Fibroblast of gingiva (primary cell): ENCODE measurements at places on chromosomes 1 and 21.

GRCh38 chr1:30083800-30084464 lies 639.5 kb downstream of the MATN1 start:
- peak; percentile 33 for DNase-seq

DNA sequence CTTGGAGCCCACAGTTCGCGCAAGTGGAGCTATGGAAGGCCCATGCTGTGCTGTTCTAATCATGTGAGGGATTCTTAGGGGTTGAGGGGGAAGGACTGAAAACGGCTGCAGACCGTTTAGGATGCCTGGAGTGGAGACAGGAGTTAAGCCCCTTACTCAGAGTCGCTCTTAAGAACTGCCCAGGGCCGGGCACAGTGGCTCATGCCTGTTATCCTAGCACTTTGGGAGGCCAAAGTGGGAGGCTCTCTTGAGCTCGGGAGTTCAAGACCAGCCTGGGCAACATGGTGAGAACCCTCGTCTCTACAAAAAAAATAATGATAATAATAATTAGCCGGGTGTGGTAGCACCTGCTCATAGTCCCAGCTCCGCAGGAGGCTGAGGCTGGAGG lies 1.1 kb downstream of the ZNF672 start:
- no peak for DNase-seq

GRCh38 chr21:35561116-35561515 lies 499.2 kb downstream of the SETD4 start:
- no peak for DNase-seq

- no peak for DNase-seq
Measured at GRCh38 chr1:5916572-5917280, 75.5 kb downstream of the NPHP4 start.

GRCh38 chr21:44485254-44485793 lies 30.0 kb downstream of the LRRC3 start:
- DNase-seq: no peak

DNA sequence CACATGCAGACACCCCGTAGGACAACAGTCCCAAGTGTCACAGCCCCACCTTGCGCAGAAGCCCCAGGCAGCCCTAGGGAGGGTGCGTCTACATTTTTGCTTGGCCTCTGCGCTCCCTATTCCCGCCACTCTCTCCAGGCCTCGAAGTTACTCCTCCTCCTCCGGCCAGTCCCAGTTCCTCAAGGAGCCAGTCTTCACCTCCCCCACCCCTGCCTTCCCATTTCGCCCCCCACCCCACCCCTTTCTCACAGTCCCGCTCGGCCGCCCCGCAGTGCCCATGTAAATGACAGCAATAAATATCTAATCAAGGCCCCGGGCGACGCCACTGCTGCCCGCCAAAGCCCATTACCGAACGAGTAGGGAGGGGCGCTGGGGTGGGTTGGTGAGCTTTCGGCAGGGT lies 3.2 kb downstream of the DMBX1 start:
- DNase-seq: no peak

- DNase-seq: no peak
Measured at GRCh38 chr1:25447547-25447946, 16.9 kb downstream of the MACO1 start.

- DNase-seq: no peak
Measured at GRCh38 chr1:19672237-19672636, 7.6 kb downstream of the HTR6 start.

GRCh38 chr1:56821462-56821797 lies 2.2 kb upstream of the FYB2 start:
- no peak for DNase-seq

DNA sequence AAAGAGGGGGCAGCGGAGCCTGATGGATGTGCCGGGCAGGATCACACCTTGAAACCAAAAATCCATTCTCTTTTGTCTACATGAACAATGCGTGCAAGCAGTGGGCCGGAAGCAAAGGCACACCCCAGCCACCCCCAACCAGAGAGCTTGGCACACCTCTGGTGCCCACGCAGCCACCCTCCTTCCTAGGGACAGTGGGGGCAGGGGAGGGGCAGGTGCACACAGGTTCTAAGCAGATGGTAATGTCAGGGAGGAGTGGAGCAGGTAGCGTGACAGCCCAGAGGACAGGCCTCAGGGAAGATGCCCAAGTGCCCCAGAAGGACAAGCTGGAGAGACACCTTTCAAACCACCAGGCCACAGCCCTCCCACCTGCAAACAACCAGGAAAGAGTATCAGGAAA lies 36.5 kb downstream of the SYF2 start:
- no peak for DNase-seq

- peak; percentile 30 for DNase-seq
Measured at GRCh38 chr21:29763674-29764073, 176.1 kb downstream of the GRIK1 start.

DNA sequence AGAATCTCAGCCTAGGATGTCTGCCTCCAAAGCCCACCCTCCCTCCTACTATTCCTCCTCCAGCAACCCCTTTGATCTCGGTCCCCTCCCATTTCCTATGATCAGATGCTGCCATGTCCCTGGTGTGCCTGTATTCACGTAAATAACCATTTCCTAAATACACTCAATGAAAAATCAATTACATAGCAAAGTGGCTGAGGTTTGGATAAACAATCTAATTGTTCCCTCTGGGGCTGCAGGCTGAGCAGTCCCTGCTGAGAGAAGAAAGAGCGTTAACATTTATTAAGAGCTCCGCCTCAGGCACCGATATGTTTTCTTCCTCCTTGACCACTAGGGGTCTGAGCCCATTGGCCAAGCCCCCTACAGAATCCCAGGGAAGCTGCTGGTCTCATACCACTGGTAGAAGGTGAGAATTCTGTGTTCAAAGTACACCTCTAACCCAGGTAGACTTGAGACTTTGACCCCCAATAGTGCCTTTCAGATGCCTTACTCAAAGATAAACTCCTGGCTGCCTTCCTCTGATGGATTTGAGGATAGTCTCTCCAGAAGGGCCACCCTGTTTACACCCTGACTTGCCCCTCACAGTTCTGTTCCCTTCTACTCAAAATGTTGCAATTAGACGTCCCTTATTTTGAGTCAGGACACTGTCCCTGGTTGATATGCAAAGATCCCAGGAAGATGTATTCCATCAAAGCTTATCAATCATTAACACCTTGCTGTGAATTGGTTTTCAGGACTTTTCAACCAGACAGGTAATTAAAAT lies 33.9 kb upstream of the CAMK1G start:
- no peak for DNase-seq

- DNase-seq: no peak
Measured at GRCh38 chr1:8555582-8555981, 237.7 kb downstream of the SLC45A1 start.

- DNase-seq: peak; percentile 94
Measured at GRCh38 chr1:7299329-7299799, 471.7 kb upstream of the VAMP3 start.

DNA sequence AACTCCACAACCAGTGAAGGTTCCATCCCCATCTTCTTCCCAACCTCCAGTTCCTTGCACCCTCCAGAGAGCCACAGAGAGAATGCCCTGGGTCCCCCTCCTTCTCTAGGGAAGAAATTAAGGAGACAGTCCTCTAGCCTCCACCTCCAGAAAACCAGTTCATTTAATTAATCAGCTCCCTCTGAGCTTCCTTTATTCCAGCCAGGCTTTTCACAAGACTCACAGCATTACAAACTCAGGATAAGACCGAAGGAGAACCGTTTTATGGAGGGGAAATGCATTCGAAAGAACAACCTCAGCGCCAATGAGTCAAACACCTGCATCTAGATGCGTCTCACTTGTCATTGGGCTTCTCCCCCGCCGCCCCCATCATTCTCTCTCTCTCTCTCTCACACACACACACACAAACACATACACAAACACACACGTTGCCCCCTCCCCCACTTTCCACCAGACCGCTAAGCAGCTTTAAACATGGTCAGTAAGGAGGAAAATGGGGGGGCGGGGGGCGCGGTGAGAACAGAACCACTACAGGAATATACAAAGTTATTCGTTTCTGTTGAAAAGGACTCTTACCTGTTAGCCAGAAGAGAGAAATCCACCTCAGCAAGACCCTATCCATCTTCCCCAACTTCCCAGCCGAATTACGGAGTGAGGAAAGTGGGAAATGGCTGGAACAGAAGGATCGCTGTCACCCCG lies 544 bp downstream of the ILDR2 start:
- no peak for DNase-seq

DNA sequence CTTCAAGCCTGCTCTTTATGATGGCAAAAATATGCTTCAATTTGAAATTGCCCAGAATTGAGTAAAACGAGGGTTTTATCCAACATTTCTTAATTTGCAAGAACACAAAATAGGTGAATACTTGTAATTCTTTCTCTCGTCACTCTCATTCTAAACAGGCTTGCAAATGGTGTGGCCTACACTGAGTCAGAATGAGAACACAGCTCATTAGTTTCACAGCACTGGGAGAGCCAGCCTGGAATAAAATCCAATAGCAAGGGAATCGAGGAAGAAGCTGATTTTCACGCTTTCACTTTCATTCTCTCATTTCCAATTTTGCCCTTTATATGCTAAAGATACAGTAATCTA lies 537.5 kb downstream of the LTN1 start:
- DNase-seq: no peak

- peak; percentile 60 for DNase-seq
Measured at GRCh38 chr1:8205771-8206170, 112.1 kb upstream of the SLC45A1 start.

DNA sequence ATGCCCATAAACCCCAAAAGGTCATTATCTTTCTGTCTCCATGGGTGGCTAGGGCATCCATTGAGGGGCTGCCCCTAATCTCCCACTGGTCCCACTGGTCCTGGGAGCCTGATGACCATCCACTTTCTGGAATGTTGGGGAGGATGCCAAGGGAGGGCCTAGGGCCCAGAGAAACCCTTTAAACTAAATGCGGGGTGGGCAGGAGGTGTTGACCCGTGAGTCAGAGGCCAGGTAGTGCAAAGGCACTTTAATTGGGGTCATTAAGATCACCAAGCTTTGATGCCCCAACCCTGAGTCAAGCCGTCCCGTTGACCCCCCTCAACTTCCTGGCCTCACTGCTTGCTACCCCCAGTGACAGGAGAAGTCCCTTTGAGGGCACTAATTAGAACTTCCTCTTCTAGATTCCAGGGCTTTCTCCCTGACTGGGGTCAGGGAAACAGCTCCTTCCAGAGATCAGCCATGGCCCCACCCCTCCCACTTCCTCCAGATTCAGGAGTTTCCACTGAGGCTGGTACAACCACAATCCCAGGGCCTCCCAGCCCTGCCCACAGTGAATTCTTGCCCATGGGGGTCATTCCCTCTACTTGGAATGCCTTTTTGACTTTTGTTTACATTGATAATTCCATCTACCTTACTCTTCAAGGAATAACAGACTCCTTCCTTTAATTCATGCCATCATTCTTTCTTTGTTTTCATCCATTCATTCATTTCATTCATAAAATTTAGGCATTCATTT lies 15.5 kb upstream of the SERINC2 start:
- DNase-seq: no peak

DNA sequence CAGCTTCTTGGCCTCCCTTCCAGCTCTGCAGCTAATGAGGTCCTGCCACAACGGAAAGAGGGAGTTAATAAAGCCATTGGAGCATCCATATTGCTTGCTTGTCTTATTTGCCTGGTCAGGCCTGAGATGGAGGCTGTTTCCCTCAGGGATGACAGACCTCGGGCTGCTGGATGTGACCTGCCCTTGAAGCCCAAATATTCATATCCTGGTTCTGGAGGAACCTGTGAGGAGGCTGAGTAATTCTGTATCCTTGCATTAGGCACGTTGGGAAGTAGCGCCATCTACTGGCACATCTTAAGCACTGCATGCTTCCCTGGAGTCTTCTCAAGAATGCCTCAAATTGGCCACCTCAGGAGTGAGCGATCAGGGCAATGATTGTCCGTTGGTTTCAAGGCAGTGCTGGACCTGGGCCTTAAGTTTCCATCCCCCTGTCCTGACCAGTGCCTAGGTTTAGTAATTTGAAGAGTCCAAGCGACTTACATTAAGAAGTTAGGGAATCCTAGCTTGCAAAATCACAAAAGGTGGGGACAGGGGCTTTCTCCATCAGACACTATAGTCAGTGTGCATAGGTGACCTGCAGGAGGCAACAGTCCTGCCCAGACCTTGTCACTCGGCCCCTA lies 13.8 kb upstream of the NASP start:
- DNase-seq: peak; percentile 65

- no peak for DNase-seq
Measured at GRCh38 chr1:174812016-174812415, 187.7 kb upstream of the CACYBP start.

GRCh38 chr1:99069146-99069545 lies 64.5 kb upstream of the PLPPR5 start:
- no peak for DNase-seq

- DNase-seq: peak; percentile 69
Measured at GRCh38 chr1:96360036-96360795, 361.4 kb upstream of the PTBP2 start.

DNA sequence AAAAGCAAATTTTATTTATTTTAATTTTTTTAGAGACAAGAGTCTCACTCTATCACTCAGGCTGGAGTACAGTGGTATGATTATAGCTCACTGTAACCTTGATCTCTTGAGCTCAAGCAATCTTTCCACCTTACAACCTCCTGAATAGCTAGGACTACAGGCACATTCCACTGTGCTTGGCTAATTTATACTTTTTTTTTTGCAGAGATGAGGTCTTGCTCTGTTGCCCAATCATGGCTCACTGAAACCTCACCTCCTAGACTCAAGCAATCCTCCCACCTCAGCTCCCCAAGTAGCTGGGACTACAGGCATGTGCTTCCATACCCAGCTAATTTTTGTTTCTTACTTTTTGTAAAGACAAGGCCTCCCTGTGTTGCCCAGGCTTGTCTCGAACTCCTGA lies 49.5 kb downstream of the DR1 start:
- no peak for DNase-seq

GRCh38 chr1:203017692-203018091 lies 8.6 kb upstream of the PPFIA4 start:
- no peak for DNase-seq

DNA sequence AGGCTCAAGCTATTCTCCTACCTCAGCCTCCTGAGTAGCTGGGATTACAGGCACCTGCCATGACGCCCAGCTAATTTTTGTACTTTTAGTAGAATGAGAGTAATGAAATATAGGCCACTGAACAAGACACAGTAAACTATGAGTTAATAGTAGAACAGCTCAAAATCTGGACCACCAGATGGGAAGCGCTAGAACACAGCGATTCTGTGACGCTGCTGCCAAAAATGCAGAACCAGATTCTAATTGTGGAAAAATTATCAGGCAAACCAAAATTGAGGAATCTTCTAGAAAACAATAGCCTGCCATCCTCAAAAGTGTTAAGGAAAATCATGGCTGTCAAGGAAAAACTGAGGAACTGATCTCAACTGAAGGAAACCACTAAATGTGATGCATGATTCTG lies 111.4 kb upstream of the TIAM1 start:
- no peak for DNase-seq

DNA sequence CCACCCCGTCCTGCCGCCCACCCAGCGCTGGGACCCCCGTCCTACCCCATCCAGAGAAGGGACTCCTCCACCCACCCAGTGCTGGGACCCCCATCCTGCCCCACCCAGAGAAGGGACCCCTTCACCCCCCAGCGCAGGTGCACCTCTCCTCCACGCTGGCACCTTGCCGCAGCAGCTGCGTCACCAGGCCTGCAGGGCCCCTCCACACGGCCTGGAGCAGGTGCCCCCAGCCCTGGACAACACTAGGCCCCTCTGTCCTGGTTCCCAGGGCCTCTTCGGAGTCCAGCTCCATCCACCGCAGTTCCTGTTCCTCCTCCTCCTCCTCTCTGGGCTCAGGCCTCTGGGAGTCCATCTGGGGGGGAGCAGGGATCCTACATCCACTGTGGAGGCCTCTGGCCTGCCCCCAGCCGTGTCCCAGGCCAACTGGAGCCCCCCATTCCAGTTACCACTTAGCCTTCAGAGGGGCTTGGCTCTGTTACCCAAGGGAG lies 378 bp downstream of the ANKRD65 start:
- no peak for DNase-seq

GRCh38 chr1:36095760-36096405 lies 7.2 kb downstream of the ADPRS start:
- no peak for DNase-seq

GRCh38 chr1:41720861-41721410 lies 197.8 kb downstream of the HIVEP3 start:
- no peak for DNase-seq
